ENCODE measurements at places on chromosomes 2 and 18. TPM values are rescaled to one million over a fixed set of nuclear protein-coding genes. Genes with fewer than 3 reads are reported as not detected.

DNA sequence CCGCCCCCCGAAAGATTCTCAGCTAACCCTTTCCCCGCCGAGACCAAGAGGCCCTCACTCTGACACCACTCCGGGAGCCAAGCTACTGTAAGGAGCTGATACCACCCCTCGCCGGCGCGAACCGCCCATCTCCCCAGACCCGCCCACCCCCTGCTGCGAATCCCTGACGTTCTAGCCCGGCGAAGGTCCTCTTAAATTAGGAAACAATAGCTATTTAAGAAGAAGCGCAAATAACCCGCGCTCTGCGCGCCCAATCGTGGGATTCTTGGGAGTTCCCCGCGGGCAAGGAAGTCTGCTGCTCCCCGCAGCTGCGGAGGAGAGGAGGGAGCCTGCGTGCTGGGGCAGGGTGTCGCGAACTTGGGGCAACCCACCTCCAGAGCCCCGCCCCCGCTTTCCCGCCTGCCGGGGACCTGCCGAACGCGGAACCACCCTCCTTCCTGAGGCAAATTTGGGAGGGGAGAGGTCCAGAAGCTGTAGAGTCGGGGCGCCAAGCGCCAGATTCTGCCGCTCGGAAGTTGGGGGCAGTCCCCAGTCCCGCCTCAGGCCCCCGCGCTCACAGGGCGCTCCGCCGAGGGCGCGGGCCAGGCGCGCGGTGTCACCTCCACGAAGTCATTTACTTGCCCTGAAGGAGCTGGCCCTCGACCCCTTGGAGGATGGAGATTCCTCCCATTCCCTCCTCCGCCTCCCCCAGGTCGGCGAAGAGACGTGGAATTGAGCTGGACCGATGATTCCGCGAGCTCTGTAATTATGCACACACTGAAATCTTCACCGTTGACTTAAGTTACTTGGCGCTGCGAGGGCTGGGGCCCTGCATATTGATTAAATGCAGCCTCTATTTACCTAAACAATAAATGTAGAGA lies 8.4 kb upstream of the SP9 start:
- H3K4me1 ChIP-seq: peaks cover 24% of the 10 kb centered on the region
- H3K4me3 ChIP-seq: peak overlapping the region; percentile 63
- peak; percentile 49 for DNase-seq
- no peaks in the 10 kb centered on the region for H3K27me3 ChIP-seq
- H3K36me3 ChIP-seq: no peaks in the 10 kb centered on the region

GRCh38 chr2:69798909-69799526 lies 30.4 kb upstream of the GMCL1 start:
- peak overlapping the region; percentile 60 for H3K4me3 ChIP-seq
- H3K36me3 ChIP-seq: no peaks in the 10 kb centered on the region
- no peak overlapping the region for H3K27ac ChIP-seq
- H3K4me1 ChIP-seq: peaks cover 29% of the 10 kb centered on the region
- no peak for DNase-seq

DNA sequence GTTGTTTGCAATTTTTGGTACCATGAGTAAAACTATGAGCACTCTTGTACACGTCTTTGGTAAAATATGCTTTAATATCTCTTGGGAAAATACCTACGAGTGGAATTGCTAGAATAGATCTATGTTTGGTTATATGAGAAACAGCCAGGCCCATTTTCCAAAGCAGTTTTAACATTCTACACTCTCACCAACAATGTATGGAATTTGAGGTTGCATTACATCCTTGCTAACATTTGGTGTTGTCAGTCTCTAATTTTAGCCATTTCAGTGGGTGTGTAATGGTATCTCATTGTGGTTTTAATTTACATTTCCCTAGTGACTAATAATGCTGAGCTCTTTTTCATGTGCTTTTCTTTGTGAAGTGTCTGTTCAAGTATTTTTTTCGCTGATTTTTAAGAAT lies 118.9 kb upstream of the TCF4 start:
- peaks cover 11% of the 10 kb centered on the region for H3K4me1 ChIP-seq
- no peaks in the 10 kb centered on the region for H3K36me3 ChIP-seq
- DNase-seq: no peak
- no peak overlapping the region for H3K4me3 ChIP-seq
- H3K27me3 ChIP-seq: no peaks in the 10 kb centered on the region
- no peak overlapping the region for H3K27ac ChIP-seq

DNA sequence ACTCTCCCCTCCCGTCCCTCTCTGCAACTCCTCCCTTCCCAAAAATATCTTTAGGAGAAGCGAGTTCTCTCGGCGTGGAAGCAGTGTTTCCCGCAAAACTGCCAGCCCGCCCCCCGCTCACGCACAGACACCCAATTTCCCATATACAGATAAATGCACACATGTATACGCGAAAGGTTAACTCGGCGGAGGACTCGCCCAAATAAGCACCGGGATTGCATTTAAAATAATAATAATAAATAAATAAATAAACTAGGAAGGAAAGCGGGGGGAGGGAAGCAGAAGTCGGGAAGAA lies 70.0 kb upstream of the PSMD14 start:
- H3K27me3 ChIP-seq: no peaks in the 10 kb centered on the region
- H3K4me1 ChIP-seq: peaks cover 95% of the 10 kb centered on the region
- H3K4me3 ChIP-seq: peak overlapping the region; percentile 54
- no peak for DNase-seq
- H3K36me3 ChIP-seq: peaks cover 21% of the 10 kb centered on the region

DNA sequence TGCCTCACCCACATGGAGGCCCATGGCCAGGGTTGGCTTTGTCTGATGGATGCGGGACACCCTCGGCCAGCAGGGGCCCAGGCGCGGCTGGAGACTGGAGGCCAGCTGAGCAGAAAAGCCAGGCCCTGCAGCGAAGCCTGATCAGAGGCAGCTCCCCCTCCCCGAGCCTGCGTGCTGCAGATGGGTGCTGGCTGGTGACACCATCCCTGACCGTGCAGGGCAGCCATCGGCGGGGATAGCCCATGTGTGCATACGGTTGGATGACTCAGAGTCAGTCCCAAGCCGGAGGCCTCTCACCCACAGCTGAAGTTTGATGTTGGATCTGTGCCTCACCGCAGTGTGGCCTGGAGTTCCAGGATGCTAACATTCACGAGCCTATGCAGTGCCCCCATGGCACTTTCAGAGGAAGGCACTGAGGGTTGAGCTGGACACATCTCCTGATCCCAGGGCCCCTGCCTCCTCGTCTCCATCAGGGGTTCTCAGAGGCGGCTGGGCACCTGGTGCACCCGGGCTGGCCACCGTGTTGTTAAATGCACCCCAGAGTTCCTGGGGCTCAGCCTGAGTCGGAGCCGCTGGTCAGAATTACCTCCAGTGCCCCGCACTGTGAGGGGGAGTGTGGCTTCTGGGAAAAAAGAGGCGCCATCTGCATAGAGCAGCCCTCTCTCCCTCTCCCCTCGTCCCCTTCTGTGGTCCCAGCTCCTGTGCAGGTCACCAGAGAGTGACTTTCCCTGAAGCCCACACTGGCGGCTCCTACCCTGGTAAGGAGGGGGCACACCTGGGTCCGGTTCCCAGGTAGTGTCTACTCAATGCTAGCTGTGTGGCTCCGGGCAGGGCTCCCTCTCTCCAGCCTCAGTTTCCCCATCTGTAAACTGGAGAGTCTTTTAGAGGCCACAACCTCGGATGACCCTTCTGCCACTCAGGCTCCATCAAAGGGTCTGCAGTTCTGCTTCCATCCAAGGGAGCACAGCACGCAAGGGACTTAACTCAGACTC lies 19.4 kb upstream of the KIF1A start:
- no peak overlapping the region for H3K27ac ChIP-seq
- H3K27me3 ChIP-seq: no peaks in the 10 kb centered on the region
- H3K4me1 ChIP-seq: no peaks in the 10 kb centered on the region
- H3K4me3 ChIP-seq: no peak overlapping the region

DNA sequence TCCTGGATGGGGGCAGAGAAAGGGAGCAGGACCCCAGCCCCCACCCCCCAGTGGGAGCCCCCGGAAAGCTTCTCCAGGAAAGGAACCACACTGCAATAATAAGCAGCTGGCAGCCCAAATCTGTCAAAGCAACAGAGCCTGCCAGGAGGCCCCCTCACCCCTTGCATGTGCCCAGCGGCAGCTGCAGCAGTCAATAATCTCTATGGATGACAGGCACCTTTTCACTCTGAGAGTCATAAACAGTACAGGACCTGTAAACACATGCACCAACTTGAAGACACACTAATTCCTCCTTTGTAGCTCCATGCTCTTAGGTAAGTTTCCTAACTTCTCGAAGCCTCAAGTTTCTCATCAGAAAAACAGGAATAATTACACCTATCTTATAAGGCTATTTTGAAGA lies 26.2 kb upstream of the KDM3A start:
- no peak overlapping the region for H3K27ac ChIP-seq
- DNase-seq: no peak
- no peaks in the 10 kb centered on the region for H3K4me1 ChIP-seq

FSHR gene
- not detected for total RNA-seq

FOXI3 gene
- not detected for total RNA-seq

OTOS gene
- total RNA-seq: not detected
